Suprapubic skin (tissue), 4 donors: ENCODE measurements at places on chromosomes 12 and 14. TPM values are rescaled to one million over a fixed set of nuclear protein-coding genes. Genes with fewer than 3 reads are reported as not detected.

The SYT1 gene
- 0.15 TPM for total RNA-seq

The IL31 gene
- not detected for total RNA-seq

- no peak for DNase-seq
Measured at GRCh38 chr14:37590428-37591139, 4.5 kb downstream of the FOXA1 start.

DNA sequence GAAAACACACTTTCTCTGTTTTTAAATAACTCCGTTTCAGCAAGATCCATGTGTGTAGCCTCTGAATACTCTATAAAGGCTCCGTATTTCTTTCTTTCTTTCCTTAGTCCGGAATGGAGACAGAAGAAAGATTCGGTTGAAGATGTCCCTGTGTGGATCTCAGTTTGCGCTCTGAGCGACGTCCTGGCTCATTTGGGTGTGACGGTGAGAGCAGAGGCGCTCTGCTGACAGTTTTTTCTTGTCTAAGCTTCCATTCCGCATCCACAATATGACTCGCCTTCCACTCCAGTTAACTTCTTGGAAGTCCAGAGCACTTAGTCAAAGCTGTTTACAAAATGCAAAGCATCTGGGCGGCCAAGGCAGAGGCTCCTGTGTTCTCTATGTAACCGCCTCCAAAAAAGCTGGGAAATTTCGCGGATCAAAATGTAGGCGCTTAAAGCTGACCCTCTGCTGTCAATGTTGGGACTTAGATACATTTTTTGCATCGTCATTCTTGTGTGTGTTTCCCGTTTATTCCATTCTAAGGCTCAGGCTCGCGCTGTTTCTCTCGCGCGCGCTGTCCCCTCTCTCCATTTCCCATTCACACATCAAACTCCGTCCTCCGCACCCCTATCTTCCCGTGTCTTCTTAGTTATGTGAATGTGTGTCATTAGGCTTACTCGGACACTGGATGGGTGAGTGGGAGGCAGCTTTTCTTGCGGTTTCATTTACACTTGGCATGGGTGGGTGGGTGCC, 880 bp upstream of the FLRT2 start:
- DNase-seq, result no peak
